Cardiac septum (tissue), 1 donor: ENCODE measurements at places on chromosomes 2 and 18.
A peak's percentile ranks its signal among the peaks of the same experiment; 100 is the strongest.

DNA sequence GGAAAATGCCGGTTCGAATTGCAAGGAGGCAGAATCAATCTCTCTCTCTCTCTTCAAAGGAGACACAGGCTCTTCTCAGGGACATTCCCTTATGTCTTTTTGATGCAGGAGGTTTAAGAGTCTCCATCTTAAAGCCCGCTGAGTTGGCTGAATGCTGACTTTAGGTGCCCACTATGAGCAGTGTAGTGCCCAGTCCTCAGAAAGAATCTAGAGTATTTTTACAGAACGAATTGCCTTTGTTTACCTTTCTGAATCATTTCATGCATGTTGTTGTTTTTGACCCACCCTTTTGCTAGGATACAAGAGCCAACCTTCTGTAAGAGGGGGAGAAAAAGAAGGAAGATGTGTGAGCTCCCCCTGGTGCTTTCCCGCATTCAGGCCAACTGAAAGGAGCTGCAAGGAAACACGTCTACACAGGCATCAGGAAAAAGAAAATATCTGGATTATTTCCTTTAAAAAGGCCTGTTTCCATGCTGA is 193.5 kb upstream of the TCF4 start:
- no peak for DNase-seq

DNA sequence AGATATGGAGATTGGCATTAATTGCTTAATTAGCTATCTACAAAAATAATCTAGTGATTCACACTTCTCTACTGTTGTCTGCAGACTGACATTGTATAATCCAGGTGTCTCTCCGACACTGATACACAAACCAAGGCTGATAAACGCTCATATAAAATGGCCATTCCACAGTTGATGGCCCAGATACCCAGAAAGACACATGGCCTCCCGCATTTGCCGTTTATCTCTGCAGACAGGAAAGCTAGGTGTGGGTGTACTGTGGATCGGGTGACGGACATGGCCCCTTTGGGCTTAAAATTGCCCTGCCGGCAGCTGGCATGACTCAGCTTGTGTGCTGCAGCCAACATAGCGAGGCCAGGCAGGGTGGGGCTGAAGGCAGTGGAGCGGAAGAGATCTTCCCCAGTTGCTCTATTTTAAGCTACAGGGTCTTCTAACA is 18.5 kb downstream of the PMAIP1 start:
- peak; percentile 83 for DNase-seq

DNA sequence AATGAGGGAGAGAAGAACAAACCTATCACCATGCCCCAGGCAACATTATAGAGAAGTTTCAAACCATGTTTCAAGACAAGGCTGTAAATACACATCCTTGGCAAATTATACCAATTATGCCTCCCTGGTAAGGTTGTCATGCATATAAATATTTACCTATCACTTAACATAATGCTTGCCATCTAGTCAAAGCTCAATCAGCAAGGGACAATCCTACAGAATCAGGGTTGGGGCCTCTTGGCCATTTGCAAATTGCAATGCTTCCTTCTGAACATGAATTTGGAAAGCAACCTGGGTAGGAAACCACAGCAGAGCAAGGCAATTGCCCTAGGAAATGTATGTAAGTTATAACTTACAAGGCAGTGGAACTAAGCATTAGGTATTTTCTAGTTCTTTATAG is 907.2 kb upstream of the CDH2 start:
- no peak for DNase-seq

DNA sequence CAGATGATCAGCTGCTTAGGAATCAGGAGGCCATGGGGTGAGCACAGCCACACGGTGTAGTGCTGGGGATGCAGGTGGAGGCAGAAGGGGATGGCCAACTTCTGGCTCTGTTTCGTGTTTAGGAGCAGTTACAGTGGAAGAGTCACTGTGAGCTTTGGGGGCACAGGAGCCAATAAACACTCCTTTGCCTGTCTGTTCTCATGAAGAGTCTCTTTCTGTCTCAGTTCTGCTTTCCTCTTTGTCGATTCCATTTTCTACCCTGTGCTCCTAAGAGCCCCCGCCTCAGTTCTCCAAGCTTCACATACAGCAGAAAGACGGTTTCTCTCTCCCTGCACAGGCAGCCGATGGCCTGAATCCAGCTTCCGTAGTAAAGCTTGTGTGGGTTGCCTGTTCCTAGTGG is 21.0 kb upstream of the RRM2 start:
- DNase-seq, result no peak

GRCh38 chr2:41906338-41906725 is 141.5 kb upstream of the PKDCC start:
- no peak for DNase-seq

DNA sequence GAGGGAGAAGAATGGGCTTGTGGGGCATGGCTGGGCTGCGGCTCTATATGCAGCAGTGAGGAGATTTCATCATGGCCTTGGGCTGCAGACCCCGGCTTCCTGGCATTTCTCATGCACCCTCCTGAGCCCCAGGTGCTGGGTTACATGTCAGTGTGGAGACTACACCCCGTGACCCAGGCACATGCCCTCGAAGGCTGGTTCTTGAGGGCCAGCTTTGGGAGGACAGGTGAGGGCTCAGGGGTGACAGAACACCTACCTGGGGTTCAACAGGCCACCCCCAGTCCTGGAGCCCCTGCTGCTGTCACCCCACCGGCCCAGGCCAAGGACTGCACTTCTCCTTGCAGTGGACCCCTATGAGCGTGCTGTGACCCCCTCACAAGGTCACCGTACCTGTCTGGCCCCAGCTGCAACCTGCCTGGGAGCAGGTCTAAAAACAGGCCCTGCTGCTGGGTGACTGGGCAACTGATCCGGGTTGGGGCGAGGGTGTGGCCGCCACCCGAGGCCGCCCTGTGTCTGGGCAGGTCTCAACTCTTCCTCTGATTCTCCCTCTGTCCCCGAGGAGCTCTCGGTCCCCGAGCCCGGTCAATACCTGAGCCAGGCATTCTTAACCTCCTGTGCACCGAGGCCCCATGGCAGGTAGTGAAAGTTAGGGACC is 94.8 kb upstream of the OTOS start:
- peak; percentile 60 for DNase-seq

GRCh38 chr2:137834760-137835379 is 129.4 kb upstream of the HNMT start:
- no peak for DNase-seq

- no peak for DNase-seq
These were observed 211.2 kb downstream of the NAPG start for GRCh38 chr18:10736984-10737383.
